ENCODE measurements at places on chromosomes 7 and 10.

DNA sequence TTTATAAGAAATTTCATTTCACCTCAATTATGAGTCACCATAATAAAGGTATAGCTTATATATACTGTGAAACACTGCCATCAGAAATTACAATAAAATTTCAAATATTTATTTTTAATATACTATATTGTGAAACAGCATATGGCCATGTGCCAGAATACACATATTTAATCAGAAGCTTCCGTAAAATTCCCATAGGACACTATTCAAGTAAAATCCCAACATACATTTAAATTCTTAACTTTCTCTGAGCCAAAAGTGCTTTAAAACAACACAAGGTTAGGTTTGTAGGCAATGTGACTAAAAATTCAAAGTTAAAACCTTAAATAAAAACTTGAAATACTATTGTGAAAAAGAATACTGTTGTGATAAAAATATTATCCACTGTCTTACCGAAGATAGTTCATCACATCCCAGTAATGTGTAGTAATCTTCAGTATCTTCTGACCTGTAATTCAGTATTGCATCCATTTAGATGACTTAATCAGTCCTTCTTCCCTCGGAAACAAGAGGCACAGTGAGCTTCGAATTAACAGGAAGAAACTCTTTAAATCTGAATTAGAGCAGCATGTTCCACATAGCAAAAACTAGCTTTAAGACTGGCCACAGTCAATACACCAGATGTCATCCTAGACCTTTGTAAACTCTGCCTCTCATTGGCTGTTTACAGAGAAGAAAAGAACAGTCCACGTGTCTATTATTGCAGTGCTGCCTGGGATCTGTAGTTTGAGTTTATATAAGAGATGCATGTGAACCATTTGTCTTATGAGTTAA lies at the start of gene DNAJC12:
TSS of gene DNAJC12 (minus strand) at position 648 of the 774 bp plus-strand sequence. CDS start at position 471, 177 bp downstream.
- no peak for DNase-seq

DNA sequence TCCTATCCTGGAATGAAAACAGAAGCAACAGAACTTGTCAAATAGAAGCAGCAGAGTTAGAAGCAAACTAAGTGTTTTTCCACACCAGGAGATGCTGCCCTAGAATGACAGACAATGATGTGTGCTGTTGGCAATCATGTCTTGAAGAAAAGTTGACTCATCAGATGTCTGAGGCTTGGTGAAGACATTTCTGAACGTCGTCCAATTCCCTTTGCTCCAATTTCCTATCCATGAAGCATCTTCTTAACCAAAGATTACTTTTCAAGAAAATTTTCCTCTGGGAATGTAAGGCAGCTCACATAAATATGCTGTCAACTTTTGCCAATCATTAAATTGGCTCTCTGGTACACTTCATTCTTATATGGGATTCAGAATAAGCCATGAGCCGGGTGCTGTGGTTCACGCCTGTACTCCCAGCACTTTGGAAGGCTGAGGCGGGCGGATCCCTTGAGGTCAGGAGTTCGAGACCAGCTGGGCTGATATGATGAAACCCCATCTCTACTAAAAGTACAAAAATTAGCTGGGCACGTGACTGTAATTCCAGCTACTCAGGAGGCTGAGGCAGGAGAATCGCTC lies 34.6 kb downstream of the MALSU1 start:
- DNase-seq, result peak; percentile 64

DNA sequence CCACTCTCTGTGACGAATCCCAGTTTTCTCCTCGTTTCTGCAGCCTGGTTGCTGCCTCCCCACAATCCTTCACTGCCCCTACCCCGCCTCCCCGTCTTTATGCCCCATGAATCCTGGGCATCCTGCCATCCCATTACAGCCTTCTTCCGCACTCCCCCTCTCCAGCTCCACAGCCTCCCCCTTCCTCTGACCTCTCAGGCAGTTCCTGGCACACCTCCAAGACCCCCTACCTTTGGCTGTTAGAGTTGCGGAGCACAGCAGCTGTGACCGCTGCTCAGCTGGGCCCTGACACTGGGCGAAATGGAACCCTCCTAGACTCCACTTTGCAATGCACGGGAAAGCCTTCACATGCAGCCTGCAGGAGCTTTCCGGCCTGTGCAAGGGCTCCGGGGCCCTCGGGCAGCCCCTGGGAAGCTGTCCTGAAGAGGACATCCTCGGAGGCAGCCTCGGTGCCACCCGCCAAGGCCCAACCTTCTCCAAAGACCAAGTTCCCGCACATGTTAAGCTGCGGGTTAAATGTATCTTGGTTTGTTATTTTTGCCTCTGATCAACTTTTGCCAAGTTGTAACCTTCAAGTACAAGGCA lies 400.7 kb upstream of the MKI67 start:
- no peak for DNase-seq

DNA sequence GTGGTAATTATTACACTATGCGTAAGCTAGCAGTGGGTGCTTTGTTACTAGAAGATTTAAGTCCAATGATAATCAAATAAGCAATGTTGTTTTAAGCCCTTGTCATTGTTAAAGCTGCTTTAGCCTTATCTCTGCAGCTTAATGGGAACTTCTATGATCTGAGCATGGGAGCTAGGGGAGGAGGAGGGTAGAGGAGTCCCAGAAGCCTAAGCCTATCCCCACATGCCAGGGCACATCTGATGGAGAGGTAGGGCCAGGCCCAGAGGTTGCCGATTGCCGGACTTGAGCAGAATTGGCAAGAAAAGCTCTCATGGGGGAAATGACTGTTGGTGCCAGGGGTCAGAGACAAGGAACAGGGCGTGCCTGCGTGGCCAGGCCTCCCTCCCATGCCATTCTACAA lies 13.4 kb downstream of the CUBN start:
- DNase-seq, result no peak

DNA sequence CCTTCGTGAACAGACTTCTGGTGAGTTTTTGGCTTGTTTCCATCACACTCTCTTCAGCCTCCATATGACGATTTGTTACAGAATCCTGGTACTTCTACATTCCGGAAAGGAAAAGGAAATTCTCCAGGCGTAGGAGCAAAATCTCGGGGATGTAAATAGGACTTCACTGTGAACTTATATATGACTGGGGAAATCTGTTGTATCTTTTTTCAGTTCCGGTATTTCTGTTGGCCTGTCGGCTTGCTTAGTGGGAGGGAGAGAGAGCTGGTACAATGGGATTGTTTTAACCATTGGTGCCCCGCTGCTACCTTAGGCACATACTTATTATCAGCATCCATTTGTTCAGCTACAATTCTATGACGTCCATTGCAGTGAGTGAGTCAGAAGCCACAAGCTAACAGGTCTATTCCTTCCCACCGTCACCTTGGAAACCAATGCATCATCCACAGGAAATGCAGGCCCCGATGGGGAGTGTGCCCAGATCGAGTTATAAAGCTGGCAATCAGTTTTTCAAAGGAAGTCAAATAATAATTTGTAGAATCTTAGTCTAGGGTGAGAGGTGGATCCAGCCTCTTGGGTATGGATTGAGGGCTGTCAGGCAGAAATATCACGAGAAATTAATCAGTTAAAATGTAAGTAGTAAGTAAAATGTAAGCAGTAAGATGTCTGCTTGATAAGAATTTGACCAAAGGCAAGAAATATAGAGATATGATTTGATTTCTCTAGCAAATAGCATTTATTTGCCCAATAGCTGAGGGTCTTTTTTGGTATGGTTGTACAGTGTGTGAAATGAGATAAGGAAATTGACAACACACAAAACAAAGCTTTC lies 92.0 kb upstream of the MKLN1 start:
- peak; percentile 87 for DNase-seq

DNA sequence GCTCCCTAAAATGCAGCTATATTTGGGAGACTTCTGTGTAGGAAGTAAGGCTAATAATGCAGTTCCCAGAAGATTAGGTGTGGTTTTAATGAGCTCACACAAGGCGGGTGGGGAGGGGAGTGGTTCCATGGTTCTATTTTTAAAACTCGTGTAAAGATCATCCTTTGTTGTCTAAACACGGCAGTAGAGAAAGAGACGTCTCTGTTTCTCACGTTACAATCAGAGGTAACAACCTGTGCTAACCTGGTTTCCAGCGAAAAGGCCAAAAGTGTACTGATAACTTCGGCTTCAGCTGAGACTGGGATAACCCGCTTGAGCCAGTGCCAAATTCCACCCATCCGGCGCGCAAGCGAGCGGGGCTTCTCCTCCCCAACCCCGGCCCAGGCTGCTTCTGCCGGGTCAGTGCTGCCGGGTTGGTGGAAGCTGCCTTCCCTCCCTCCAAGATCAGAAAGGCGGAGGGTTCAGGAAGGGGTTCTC lies 2.5 kb upstream of the MAP3K8 start:
- no peak for DNase-seq

DNA sequence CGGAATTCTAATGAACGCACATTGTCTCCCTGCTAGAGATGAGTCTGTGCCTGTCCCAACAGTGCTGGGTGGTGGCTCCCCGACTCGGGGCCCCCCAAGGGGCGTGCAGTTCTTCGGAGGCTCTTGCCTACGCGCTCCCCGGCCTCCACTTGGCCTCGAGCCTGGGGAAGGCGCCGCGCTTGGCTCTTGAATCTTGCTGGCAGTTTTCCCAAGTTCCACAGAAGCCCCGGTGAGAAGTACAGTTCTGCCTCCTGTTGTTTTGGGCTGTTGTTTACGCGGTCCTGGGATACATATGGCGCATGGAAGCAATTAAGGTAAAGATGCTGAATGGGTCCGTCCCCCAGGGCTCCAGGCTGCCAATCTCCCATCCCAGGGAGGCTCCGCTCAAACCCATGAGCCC lies 32.6 kb upstream of the UNCX start:
- no peak for DNase-seq

GRCh38 chr10:5534880-5535856 lies 10.4 kb downstream of the CALML3 start:
- no peak for DNase-seq

GRCh38 chr7:101137651-101138212 lies 10.8 kb downstream of the SERPINE1 start:
- no peak for DNase-seq

- DNase-seq, result no peak
Measured at GRCh38 chr7:102220960-102221800, 65.5 kb upstream of the SH2B2 start.

GRCh38 chr10:5291501-5292195 lies 73.1 kb upstream of the UCN3 start:
- DNase-seq, result peak; percentile 9

All from amniotic stem cell (primary cell).